ENCODE measurements at places on chromosomes 6 and 20.
A peak's percentile ranks its signal among the peaks of the same experiment; 100 is the strongest.

- DNase-seq, result no peak
These were observed 180.3 kb upstream of the ZNF217 start for GRCh38 chr20:53773792-53774401.

DNA sequence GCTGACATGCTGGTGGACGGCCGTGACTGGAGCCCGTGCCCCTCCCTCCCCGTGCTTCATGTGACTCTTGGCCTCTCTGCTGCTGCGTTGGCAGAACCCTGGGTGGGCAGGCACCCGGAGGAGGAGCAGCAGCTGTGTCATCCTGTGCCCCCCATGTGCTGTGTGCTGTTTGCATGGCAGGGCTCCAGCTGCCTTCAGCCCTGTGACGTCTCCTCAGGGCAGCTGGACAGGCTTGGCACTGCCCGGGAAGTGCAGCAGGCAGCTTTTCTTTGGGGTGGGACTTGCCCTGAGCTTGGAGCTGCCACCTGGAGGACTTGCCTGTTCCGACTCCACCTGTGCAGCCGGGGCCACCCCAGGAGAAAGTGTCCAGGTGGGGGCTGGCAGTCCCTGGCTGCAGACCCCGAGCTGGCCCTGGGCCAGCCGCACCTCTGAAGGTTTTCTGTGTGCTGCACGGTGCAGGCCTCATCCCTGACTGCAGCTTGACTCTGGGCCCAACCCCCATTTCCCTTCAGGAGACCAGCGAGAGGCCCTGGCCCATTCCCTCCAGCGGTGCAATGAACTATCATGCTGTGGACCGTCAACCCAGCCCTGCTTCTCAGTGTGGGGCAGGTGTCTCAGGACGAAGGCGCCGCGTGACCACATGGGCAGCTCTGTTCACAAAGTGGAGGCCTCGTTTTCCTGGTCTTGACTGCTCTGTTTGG, 8.1 kb downstream of the NPBWR2 start:
- no peak for DNase-seq

DNA sequence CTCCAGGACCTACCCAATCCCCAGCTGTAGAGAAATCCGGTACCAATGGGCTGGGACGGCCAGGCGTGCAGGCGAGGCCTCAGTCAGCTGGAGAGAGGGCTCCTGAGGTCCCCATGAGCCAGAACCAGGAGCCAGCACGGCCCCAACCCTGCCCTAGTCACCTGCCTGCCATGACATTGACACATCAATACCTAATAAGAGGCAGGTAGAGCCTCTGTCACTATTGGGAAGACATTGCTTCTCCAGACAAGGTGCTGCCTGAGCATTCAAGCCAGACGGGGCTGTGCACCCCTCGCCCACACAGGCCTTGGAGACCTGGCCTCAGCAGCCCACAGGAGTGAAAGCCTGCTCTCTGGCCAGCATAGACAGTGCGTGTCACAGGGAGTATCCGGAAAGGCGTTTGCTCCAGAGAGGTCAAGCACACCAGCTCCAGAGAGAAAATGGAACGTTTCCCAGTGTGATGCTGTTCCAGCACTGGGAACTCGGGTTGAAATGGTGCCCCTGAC, 3.5 kb downstream of the DLL1 start:
- no peak for DNase-seq

- no peak for DNase-seq
These were observed 77.1 kb downstream of the LMBRD1 start for GRCh38 chr6:69719602-69720193.

- DNase-seq, result no peak
These were observed 26.3 kb upstream of the FAM50B start for GRCh38 chr6:3822747-3823445.

- DNase-seq, result no peak
These were observed 57.1 kb downstream of the AGPAT4 start for GRCh38 chr6:161216616-161217205.

GRCh38 chr20:47484303-47484702, 17.4 kb upstream of the NCOA3 start:
- DNase-seq, result no peak

- no peak for DNase-seq
These were observed 48.3 kb downstream of the OR2B6 start for GRCh38 chr6:28005152-28005890.

DNA sequence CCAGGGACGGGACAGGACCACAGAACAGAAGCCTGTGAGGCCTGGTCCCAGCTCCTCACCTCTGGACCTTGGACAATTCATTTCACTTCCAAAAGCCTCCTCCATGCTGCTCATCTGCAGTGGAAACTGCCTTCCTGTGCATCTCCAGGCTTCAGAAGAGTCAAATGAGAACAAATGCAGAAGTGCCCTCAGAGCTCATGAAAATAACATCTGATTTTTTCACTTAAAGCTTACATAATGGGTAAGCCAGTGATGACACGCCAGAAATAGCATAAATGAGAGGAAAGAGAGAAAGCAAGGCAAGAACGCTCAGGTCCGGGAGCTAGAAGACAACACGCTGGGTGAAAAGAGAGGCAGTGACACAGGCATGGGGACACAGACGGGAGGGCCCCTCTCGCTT, 7.9 kb downstream of the CNKSR3 start:
- no peak for DNase-seq

- no peak for DNase-seq
These were observed 367.3 kb downstream of the UTRN start for GRCh38 chr6:144652292-144652891.

DNA sequence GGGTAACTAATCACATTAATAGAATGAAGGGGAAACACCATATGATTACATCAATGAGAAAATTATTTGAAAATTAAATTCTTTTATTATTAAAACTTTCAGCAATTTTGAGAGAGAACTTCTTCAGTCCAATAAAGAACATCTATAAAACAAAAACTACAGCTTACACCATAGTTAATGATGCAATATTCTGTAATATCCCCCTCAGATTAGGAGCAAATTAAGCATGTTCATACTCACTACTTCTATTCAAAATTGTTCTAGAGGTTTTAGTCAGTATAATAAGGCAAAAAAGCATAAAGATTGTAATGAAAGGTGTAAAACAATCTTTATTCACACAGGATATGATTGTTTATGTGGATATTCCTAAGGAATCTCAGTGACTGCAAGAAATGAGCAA, 465.4 kb downstream of the CD109 start:
- DNase-seq, result no peak

DNA sequence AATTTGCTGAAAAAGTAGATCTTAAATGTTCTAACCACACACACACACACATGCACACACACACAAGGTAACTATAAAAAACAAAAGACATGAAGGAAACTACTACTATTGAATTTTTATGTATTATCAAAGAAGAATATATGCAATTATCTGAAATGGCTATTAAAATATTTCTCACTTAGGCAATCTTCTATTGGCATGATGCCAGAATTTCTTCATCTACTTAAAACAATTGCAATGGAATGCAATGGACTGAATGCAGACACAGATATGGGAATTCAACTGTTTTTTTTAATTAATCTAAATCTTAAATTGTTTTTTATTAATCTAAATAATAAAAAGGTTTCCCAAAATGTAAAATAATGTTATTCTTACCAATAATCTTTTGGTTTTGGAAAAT, 152.6 kb upstream of the SMLR1 start:
- no peak for DNase-seq

GRCh38 chr6:62042429-62042828, 243.6 kb downstream of the KHDRBS2 start:
- DNase-seq, result no peak

- DNase-seq, result peak; percentile 36
These were observed 807 bp downstream of the LKAAEAR1 start for GRCh38 chr20:64083378-64083803.

- DNase-seq, result no peak
These were observed 159.1 kb downstream of the THBS2 start for GRCh38 chr6:169094552-169094950.

DNA sequence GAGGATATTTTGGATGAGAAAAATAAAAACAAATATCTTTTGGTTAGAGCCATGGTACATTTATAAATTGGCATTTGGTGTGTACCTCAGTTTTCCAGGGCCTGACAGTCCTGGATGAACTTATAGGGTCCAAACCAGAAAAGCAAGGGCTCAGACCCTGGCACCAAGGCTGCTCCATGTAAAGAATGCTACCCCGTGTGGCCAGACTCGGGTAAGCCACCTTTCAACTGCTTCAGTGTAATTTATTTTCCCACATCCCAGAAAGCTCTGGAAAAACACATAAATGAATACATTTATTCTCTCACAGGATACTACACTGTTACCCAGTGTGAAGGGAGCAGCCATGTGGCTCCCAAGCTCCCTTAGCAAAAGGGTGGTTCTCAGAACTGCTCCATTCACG, 13.8 kb downstream of the MRPL14 start:
- no peak for DNase-seq

DNA sequence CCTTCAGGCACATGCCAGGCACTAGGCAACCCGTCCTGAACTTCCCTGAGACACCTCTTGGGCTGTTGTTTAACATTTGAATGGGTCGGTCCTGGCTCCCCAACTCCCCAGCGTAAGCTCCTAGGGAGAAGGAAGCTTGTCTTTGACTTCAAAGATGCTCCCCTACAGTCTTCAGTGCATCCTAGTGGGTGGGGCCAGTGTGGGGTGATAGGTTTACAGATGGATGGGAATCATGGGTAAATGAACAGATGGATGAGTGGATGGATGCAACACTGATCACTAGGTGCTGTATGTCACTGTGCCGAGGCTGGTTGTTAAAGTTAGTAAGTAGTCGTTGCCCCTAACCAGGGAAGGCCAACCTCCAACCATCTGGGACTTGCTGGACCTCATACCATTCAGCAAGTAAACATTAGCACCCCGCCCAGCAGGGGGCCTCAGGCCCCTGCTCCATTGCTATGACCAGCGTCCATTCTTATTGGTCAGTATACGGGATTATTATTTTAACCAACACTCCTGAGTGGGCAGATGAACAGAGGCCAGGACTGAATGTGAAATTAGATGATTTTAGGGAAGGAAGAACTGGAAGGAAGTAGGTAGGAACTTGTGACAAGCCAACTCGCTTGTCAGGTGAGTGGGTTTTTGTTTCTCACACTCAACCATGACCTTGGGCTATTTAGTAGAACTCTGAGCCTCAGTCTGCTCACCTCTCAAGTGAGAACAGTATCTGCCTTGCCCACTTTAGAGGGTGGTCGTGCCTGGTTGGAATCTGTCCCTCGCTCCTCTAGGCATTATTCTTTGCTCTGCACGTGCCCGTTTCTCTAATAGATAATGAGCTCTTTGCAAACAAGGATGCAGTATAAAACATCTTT, 82.9 kb upstream of the FOXP4 start:
- no peak for DNase-seq

DNA sequence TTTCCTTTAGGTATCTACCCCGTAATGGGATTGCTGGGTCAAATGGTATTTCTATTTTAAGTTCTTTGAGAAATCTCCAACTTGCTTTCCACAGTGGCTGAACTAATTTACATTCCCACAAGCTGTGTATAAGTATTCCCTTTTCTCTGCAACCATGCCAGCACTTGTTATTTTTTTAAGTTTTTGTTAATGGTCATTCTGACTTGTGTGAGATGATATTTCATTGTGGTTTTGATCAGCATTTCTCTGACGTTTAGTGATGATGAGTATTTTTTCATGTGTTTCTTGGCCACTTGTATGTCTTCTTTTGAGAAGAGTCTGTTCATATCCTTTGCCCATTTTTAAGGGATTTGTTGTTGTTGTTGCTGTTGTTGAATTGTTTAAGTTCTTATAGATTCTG, 871.1 kb downstream of the KIF16B start:
- no peak for DNase-seq

GRCh38 chr6:36319436-36319762, 17.3 kb downstream of the BNIP5 start:
- DNase-seq, result no peak

DNA sequence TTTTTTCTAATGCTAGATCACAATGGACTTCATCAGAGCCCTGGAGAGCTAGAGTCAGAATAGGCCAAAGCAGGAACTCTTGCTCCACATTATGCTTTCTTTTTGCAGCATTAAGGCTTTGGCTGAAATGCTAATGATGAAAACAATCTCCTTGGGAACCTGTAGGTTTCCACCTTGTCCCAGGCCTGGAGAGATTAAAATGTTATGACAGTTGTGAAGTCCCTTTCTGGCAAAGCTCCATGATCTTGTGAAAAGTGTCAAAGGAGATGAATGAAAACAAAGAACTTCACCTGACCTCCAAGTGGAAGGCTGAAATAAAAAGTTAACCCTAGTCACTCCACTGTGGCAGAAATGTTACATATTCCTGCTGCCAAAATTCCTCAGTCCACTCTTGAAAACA, 64.0 kb upstream of the LRRC1 start:
- no peak for DNase-seq

GRCh38 chr20:2871661-2872458, 1.4 kb upstream of the PTPRA start:
- DNase-seq, result no peak

DNA sequence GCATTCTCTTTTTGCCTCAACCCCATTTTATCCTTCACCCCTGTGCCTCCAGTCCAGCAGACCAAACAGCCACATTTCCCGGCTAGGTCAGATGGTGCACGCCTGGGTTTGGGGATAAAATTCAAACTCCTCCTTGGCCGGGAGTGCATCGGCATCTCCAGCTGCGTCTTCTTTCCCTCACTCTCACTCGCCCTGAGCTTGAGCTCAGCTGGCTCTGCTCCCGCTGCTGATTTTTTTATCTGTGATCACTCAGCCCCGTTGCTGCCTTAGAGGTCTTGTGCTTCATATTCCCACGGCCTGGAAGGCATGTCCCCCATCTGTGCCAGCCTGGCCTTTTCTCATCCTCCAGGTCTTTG, 6.8 kb upstream of the EZR start:
- DNase-seq, result no peak

DNA sequence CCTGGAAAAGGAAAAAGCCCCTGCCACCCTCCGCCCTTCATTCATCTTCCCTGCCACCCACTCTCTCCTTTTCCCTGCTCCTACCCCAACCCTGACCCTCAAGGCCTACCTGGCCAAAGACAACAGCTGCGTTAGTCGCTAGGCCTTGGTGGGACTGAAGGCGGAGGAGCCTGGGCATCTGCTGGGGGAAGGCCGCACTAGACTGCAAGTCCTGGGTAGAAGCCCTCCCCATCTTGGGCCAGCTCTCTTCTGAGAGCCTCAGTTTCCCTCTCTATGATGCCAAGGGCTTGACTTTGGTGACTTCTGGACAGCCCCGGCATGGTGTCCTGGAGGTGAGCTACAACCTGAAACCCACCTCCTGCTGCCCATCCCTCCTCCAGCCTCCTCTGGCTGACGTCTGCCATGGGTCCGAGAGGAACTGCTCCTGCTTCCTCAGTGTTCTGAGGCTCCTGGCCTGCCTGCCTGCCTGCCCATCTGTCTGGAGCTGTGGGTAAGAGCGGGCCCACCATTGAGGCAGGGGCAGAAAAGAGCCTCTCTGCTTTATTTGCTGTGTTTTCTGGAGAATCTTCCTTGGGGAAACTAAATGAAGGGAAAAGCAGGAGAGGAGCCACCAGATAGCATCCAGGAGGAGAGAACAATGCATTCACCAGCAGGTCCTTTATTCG, 7.5 kb upstream of the FOXC1 start:
- DNase-seq, result no peak

DNA sequence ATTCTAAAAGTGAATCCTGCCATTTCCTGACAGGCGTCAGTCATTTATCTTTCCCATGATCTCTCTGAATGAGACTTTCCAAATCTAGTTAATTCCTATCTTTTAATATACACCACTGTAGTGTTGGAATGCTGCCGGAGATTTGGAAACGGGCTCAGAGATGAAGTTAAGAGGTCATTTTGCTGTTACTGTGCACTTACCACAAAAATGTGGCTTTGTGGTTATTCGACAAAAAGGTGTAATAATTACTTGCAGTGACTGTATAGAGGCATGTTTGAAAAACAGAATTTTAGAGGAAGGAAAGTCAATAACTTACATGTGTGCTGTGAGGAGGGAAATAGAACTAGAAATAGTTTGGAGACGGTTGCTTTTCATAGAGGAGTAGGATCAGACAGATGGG, 460.2 kb upstream of the BTBD3 start:
- no peak for DNase-seq

- no peak for DNase-seq
These were observed 34.3 kb downstream of the CCN2 start for GRCh38 chr6:131916847-131917246.

Measured in stimulated activated CD4-positive, alpha-beta T cell treated with anti-CD3 and anti-CD28 coated beads, Interleukin-12 subunit alpha, Interleukin-12 subunit beta, amount 100 ng/mL, for 48 hours (primary cell).